Left renal pelvis (tissue), 4 donors: ENCODE measurements at places on chromosomes 4 and X. TPM values are rescaled to one million over a fixed set of nuclear protein-coding genes. Genes with fewer than 3 reads are reported as not detected.

GK2 gene
- polyA plus RNA-seq, result not detected

IL21 gene
- not detected for polyA plus RNA-seq

PHOX2B gene
- polyA plus RNA-seq, result 0.34 TPM

PDZD4 gene
- polyA plus RNA-seq, result 11.5 TPM

OTC gene
- not detected for polyA plus RNA-seq

MAOA gene
- 2.7 TPM for polyA plus RNA-seq

YIPF7 gene
- polyA plus RNA-seq, result 0.19 TPM

FGB gene
- 122 TPM for polyA plus RNA-seq

TRPC5OS gene
- polyA plus RNA-seq, result not detected

TENM3 gene
- 18.5 TPM for polyA plus RNA-seq

CACNA1F gene
- polyA plus RNA-seq, result 0.17 TPM

STATH gene
- 0.40 TPM for polyA plus RNA-seq

SEC24D gene
- 80.2 TPM for polyA plus RNA-seq

RAPGEF2 gene
- 38.7 TPM for polyA plus RNA-seq

ZDHHC15 gene
- polyA plus RNA-seq, result 9.6 TPM

- DNase-seq, result no peak
Observed at GRCh38 chrX:97763981-97764380, 880.3 kb downstream of the RPA4 start.

- no peak for DNase-seq
Observed at GRCh38 chr4:31999848-32000247, 1279.7 kb downstream of the PCDH7 start.

- DNase-seq, result no peak
Observed at GRCh38 chrX:65686236-65686635, 18.8 kb downstream of the MSN start.

DNA sequence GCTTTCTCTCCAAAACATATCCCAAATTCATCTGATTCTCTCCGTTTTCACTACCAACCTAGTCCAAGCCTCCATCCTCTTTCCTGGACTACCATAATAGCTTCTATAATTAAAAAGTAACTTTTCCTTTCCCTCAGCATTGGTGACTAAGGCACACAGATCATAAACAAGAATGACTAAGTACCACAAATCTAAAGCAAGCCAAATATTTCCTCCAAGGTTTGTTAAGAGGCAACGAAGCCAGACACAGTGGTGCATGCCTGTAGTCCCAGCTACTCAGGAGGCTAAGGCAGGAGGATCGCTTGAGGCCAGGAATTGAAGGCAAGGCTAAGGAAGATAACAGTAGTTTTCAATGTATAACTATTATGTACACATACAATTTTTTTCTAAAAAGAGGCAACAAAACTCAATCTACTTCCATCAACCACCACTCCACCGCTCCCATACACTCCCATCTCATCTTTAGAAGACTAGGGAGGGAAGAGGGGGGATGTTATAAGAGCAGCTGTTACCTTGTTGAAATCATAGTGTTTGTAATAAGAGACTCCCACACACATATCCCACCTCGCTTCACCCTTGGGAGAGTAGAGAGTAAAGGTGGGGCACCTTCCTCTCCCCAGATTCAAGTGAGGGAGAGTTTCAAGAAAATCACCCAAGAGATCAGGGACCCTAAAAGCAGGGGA, 4.2 kb upstream of the JCHAIN start:
- DNase-seq, result no peak

DNA sequence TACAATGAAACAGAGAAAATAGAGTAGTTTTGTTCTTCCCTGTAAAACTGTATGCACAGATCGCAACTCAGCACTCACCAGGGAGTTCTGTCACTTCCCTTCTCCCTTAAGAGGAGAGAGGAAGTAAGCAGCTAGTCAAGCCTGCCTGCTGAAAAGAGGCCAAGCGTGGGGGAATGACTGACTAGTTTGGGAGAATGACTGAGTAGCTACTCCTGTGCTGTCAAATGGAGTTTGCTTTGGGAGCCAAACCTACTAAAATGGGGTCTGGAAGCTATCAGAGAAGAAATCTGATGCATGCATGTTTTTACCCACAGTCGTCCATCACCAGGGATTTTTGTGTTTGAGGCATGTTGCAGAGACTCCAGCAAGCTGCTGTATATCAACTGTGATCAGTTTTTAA, 54.6 kb upstream of the LHFPL1 start:
- DNase-seq, result no peak

DNA sequence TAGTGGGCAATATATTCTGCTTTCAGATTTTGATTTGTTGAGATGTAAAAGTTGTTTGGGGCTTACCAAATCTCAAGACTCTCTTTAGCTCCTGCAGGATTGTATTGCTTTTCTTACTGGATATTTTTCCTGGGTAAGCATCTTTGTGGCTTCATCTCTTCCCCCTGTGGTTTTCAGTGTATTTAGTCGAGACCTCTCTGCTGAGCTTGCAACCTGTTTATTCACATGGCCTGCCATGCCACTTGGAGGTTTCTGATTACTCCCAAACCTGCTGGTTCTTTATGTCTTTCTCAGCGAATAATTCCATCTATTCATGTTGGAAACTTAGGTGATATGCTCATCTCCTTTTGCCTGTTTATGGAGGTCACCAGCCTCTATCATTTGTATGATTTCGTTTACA, 10.9 kb downstream of the CCNG2 start:
- DNase-seq, result no peak

- DNase-seq, result no peak
Observed at GRCh38 chrX:43627669-43628068, 28.4 kb upstream of the MAOA start.

GRCh38 chr4:53682196-53682595, 90.9 kb upstream of the LNX1 start:
- no peak for DNase-seq

- no peak for DNase-seq
Observed at GRCh38 chr4:104532677-104533076, 38.0 kb upstream of the CXXC4 start.

DNA sequence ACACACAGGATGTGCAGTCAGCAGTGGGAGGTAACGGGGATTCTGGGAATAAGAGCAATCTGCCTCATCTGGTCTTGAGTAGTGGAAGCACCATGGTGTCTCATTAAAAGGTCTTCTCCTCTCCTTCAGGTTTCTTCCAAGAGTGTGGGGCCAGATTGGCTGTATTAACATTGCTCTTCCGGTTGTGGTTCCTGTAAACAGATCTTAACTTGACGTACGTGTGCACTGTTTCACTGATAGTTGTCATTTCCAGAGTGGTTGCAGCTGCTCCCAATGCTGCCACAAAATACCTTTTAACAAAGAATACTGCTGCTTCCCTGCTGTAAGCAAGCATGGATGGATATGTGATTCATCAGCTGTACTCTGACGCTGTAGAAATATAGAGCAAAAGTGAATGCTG, 1443.4 kb upstream of the TENM3 start:
- no peak for DNase-seq

DNA sequence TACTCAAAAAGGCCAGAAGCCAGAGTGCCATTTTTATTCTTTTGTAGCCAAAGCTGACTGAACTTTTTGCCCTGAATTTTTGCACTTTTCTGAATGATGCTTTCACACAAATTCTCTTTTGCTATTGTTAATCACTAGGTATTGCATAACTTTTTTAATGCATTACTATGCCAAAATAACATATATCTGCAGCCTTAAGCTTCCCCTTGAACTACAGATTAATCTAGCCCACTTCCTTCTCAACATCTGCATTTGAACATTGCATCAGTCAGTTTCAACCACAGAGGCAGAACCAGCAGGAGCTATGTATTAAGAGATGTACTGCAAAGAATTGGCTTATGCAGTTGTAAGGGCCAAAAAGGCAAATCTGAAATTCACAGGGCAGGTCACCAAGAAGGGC, 197.6 kb upstream of the GYPA start:
- DNase-seq, result no peak

- no peak for DNase-seq
Observed at GRCh38 chrX:76148753-76149152, 24.1 kb upstream of the PBDC1 start.

- no peak for DNase-seq
Observed at GRCh38 chr4:124253080-124253479, 459.5 kb downstream of the ANKRD50 start.

DNA sequence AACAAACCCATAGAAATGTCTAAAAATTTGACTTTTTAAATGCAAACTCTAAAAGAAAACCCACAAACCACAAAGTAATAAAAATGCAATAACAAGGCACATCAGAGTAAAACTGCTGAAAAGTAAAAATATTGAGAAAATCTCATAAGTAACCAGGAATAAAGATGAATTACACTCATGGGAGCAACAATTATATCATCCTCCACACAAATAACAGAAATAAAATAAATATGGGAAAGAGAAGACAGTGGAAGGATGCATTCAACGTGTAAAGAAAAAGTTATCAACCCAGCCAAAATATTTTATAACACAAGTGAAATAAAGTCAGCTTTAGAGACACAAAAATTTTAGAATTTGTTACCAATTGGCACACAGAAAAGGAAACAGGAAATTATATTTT, 1420.2 kb downstream of the PCDH18 start:
- DNase-seq, result no peak

GRCh38 chr4:99998062-99998867, 48.2 kb upstream of the H2AZ1 start:
- no peak for DNase-seq

- DNase-seq, result no peak
Observed at GRCh38 chr4:150501983-150502382, 80.0 kb upstream of the MAB21L2 start.

DNA sequence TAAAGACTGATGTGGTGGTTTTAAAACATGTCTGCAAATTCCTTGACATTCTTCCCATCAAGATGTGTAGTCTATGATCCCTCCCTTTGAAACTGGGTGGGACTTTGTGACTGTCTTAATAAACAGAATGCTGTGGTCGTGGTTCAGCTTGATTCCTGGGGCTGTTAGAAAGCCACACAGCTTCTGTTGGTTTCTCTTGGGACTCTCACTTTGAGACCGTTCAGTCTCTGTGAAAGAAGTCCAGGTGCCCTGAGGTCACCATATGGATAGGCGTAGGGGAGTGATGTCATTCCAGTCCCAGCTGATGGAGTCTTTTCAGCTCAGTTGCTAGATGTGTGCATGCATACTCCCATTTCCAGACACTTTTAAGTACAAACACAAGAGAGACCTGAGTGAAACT, 216.6 kb downstream of the KDR start:
- DNase-seq, result no peak

DNA sequence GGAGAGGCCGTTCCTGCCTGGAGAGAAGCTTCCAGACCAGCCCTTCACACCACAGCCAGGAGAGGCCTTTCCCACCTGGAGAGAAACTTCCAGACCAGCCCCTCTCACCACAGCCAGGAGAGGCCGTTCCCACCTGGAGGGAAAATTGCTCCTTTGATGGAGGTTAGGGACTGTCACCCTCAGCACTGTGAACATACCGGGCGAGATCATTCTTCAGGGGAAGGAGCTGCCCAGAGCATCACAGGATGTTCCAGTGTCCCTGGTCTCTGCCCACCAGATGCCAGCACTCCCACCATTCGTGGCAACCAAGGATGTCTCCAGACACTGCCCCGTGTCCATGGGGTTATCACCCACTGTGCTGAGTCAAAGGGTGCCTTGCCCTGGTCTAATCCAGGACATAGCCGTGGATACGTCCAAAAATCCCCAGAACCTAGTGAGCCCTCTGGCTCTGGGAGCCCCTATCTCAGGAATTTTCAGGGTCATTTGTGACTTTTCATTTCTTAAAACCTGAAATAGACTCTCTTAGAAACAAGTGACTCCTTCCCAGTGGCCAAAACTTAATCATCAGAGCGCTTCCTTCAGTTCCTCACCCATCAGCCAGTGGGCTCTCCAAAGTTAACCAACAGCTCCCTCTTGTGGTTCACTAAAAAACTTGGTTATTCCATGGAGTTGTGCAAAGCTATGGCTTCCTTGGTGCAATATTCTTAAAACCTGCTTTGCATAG, 80.2 kb downstream of the CRMP1 start:
- DNase-seq, result peak; percentile 35

GRCh38 chr4:41524425-41524824, 13.5 kb upstream of the LIMCH1 start:
- DNase-seq, result no peak

GRCh38 chr4:73853246-73853704, at the start of gene PF4V1:
Gene PF4V1 (plus strand): TSS chr4:73853296. CDS start chr4:73853363, 67 bp downstream.
- no peak for DNase-seq

- DNase-seq, result no peak
Observed at GRCh38 chrX:19727887-19728648, 159.3 kb downstream of the SH3KBP1 start.
